ENCODE measurements at places on chromosomes 6 and 20.
A peak's percentile ranks its signal among the peaks of the same experiment; 100 is the strongest.

- no peak for ATAC-seq
These were observed 41.3 kb downstream of the HLA-DPB1 start for GRCh38 chr6:33116841-33117711.

GRCh38 chr6:116029535-116029934 is 31.2 kb downstream of the FRK start:
- ATAC-seq = no peak

DNA sequence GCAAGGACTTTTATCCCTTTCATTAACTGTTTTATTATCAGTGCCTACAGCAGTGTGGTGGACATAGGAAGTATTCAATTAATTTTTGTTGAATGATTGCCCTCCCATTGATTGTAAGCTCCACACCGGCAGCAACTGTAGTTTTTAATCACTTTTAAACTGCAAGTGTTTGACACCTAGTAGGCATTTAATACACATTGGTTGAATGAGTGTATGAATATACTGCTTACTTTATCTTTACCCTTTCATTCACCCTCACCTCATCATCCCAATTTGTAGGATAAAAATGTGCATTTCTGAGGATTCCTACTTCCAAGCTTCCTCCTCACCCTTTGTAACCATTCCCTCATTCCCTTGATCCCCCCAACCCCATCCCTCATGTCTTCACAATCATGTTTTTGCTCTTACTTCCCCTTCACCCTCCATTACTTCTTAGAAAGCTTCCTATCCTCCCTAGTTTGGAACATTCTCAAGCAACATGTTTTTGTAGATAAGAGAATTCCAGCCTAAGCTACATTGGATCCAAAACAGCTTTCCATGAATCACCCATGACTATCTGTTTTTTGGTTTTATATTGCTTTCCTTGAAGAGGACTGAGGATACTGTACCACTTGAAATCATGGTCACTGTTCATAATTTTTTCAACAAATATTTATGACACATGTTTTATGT is 955 bp upstream of the SLC26A8 start:
- ATAC-seq = no peak

DNA sequence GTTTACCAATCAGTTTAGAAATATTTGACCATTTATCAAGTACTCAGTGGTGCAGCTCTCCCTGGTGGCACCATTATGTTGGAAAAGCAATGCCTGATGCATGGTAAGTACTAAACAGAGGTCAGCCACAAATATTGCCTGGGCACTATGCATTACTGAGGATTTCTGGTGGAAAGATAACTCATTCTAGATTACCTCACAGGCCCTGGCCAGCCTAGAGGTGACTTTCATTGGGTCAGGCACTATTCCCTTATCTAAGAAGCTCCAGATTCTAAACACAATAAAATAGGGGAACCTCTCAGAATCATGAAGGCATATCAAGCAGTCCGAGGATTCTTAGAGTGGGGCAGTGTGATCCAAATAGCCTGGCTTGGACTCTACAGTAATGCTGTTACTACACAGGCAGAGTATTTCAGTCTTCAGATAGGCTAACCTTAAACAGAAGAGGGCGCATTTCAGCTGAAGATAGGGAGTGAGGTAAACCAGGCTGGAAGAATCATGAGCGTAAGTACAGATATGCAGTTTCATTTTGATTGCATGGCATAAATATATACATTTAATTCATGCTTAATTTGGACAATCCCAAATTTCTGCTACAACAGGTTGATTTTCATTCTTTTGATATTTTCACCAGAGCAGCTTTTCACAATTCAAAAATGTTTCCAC is 12.1 kb downstream of the LGSN start:
- peak; percentile 73 for ATAC-seq

GRCh38 chr6:13472099-13472498 is 15.3 kb downstream of the GFOD1 start:
- no peak for ATAC-seq

DNA sequence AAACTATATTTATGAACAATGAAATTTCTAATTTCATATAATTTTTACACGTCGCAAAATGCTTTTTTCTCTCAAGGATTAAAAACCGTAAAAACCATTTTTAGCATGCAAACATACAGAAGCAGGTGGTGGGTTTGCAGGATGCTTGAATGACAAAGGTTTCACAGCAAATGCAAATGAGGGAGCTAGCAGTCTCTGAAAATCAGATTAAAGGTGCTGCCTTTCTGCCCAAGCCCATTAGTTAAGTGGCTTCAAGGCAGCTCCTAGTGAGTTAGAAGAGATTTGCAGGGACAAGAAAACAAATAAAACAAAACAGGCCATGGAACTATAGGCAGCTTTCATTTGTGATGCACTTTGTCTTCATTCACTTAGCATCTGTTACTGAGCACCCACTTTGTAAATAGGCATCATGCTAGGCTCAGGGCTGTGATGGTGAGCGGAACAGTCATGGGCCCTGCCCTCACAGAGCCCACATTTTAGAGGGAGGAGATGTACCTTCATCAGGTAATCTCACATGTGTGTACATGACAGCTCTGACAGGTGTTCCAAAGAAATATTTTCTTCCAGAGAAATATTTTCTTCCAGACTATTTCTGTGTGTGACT is 29.5 kb downstream of the NAPB start:
- no peak for ATAC-seq

DNA sequence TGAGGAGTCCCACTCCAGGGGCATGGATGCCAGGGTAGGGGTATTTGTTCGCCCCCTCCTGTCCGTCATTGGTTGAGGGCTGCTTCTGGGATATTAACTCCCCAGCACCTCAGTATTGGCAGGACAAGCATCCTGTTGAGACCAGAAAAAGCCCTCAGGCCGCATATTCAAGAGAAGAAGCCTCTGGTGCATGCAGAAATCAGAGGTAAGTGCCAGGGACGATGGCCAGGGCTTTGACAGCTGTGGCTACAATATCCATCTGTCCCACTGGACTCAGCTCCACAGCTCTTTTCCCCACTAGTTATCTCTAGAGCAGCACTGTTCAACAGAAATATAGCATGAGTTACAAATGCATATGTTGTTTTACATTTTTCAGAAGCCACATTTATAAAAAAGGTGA is 651.3 kb downstream of the KIF16B start:
- no peak for ATAC-seq

- no peak for ATAC-seq
These were observed 12.0 kb upstream of the THBS2 start for GRCh38 chr6:169265486-169266131.

DNA sequence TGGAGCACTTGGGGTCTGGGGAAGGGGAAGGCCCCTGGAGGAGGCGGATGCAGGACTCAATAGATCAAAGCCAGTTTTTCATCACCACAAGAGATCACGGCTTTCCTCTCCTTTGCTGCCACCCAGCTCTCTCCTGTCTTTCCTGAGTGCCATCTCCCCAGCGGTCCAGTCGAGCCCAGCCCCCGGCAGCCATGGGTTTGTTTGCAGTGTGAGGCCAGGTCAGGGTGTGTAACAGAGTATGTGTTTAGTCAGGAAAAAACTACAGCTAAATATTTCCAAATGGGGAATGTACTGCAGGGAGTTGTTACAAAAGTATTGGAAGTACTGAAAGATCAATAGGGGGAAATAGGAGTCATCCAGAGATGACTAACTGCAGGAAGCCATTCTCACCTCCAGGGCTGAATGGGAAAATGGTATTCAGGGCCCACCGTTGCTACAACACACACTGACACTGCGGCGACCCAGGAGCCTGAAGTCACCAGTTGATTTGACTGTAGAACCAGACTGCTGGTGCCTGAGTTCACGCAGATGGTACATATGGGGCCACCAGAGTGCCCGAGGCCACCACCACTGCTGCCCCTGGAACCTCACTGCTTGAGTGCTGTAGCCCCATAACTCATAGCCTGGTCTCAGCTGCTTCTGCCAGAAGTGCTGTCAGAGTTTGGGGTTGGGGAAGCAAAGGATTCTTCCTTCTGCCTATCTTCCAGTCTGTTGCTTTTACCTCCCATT is 23.6 kb upstream of the FANCE start:
- no peak for ATAC-seq

- ATAC-seq = no peak
These were observed 27.3 kb downstream of the PRDM1 start for GRCh38 chr6:106113256-106113959.

GRCh38 chr20:22533823-22534751 is 50.3 kb downstream of the FOXA2 start:
- peak; percentile 15 for ATAC-seq

GRCh38 chr6:28105245-28105639 is 19.2 kb upstream of the ZSCAN16 start:
- peak; percentile 39 for ATAC-seq

DNA sequence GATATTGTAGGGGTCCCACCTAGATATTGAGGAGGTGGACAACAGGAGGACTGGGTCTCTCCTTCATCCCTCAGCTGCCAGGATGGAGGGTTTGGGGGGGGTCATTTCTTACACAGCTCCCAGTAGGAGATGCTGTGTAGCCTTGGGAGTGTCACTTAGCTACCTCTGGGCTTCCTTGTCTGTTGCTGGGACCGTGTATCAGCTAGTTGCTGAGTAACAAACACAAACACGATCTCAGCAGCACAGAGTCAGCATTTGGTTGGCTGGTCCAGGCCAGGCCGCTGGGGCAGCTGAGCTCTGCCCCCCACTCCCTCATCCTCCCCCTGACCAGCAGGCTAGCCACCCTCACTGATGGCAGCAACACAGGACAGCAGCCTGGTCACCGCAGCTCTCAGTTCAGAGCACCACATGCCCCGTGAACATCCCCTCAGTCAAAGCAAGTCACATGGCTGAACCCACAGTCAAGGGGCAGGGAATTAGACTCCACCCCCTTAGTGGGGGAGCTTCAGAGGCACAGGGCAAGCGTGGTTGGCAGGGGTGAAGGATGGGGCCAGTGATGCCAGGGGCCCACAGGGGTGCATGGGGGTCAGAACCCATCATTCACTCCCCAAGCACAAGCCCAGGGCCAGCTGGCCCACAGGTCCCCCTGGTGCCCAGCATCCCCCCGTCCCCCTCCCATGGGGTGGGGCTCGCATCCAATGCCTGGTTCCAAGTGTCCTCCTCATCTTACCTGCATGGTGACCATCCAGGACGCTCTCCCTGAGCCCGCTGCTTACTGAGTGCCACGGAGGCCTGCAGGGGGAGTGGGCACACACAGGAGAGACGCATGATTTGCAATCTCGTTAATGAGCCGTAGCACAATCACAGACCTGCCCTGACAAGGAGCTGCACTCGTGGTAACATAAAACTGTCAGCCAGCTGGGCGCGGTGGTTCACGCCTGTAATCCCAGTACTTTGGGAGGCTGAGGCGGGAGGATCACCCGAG is 112.4 kb downstream of the TAF4 start:
- no peak for ATAC-seq

- no peak for ATAC-seq
These were observed 219.7 kb downstream of the ZMYND8 start for GRCh38 chr20:47136782-47137181.

DNA sequence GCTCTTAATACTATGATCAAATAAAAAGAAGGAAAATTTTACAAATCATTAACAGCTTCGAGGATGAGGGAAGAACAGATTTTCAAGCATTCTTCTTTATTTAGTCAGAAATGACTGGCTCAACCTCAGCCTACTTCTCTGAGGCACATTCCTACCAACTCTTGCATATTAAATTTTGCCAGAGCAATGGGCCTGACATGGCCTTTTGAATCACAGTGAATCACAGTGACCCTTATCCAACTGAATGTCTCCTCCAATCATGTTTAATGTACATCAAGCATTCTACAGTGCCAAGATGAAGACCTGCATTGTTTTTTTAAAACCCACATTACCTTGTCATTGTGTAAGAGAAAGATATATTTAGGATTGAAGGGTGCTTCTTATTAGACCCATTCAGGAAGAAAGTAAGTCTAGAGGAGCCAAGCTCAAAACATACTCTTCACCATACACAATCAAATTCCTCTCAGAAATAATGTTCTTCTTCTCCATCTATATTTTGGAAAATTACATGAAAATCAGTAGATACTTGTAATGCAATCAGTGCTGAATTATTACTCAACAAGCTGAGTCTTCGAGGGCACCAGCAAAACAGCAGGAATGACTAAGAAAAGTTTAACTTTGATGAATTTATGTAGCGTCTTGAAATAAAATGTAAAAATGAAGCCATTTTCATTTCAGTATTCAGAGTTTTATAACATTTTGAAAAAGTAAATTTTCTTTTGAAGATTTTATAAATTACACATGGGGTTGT is 44.1 kb upstream of the MOXD1 start:
- ATAC-seq = no peak

DNA sequence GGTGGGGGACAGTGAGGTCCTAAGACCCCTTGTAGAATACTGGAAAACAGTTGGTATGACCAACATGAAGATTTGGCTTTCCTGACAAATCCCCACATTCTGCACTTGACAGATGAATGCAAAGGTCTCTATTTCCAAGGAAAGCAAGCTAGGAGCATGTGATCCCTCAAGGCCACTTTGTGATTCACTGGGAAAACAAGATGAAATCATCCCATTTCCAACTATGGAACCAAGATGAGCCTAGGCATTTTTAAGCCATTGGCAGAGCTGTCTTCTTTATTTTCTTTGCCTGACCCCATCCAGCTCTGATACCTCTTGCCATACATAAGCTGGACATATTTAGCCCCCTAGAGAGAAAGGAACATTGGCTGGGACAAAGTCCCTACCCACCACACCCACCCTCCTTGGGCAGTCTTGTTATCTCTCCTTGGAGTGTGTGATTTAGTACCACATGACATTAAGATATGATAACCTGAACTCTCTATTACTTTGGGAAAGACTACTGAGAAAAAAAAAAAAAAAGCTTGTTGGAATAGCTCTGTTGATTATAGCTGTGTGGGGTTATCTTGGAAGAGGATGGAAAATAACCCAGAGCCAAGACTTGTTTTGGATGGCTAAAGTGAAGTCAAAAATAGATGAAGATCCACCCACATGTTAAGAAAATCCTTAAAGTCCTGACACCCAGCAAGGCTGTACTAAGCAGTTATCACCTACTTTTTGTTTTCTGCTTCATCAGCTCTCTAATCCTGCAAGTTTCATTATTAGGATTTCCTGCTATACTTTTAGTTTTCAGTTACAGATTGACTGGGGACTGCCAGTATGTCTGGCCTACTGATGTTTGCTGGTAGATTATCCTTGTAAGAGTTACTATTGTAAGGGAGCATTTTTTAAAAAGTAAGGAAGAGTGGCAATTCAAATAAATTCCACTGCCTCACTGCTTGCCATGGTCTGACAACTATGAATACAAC is 90.1 kb upstream of the PREP start:
- no peak for ATAC-seq

GRCh38 chr20:12093057-12093796 is 175.5 kb downstream of the BTBD3 start:
- no peak for ATAC-seq

DNA sequence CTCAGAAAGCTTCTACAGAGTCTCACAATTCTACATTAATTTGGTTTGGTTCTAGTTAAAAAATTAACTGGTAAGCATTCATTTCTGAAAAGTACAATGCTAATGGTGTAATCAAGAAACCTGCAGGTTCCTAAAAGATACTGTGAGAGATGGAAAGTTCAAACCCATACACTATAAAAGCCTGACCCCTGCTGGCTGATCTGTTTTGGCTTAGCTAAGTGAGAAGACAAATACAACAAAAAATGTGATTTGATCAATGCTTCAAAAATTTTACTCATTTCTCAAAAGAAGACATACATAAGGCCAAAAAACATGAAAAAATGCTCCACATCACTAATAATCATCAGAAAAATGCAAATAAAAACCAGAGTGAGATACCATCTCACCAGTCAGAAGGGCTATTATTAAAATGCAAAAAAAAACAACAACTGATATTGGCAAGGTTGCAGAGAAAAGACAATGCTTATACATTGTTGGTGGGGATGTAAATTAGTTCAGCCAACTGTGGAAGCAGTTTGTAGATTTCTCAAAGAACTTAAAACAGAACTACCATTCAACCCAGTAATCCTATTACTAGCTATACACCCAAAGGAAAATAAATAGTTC is 102.8 kb downstream of the MOXD1 start:
- ATAC-seq = no peak

GRCh38 chr6:13733178-13733887 is 21.7 kb upstream of the RANBP9 start:
- ATAC-seq = no peak

Data from stimulated activated memory B cell treated with anti-CD40 and anti-IgM and Interleukin-4, amounts not matched to agents 10 μg/mL and 1 μg/mL and 100 μg/mL, for 72 hours (primary cell).